ENCODE measurements at places on chromosomes 2 and 18. TPM values are rescaled to one million over a fixed set of nuclear protein-coding genes. Genes with fewer than 3 reads are reported as not detected.

Gene VSNL1
- 40.4 TPM for polyA plus RNA-seq

Gene VWA3B
- 0.16 TPM for polyA plus RNA-seq

Gene OLA1
- polyA plus RNA-seq: 94.6 TPM

Gene AQP4
- polyA plus RNA-seq: not detected

Gene CNDP1
- not detected for polyA plus RNA-seq

Gene LAMA1
- polyA plus RNA-seq: 24.9 TPM

Gene CCDC148
- 0.35 TPM for polyA plus RNA-seq

DNA sequence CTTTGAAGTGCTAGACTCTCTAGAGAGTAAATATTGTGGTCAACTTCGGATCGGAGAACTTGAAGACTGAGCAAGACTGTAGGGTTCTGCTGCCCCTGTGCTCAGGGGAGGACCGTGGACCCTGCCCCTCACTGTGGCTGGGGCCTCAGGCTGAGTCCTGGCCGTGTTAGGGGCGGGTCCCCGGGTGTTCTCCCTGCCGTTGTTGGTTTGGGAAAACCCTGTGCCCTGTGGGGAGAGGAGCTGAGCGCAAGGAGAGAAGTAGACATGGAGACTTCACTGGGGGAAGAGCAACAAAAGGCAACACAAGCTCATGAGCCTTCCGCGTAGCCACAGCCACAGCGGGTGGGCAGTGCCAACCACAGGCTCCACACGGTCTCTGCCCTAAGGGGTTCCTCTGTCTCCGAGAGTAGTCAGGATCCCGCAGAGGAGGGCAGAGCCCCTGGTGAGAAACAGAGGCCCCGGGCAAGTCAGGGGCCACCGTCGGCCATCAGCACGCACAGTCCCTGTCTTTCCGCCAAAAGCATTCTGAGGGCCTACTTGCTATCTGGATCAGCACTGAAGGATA lies 53.1 kb downstream of the NTSR2 start:
- no peak for DNase-seq

- no peak for DNase-seq
Measured at GRCh38 chr2:193187816-193188215, 993.1 kb upstream of the TMEFF2 start.

- DNase-seq: peak; percentile 12
Measured at GRCh38 chr2:38665854-38666555, at the start of gene GALM. GALM (plus strand) TSS chr2:38666114; CDS start chr2:38666162, 48 bp downstream.

DNA sequence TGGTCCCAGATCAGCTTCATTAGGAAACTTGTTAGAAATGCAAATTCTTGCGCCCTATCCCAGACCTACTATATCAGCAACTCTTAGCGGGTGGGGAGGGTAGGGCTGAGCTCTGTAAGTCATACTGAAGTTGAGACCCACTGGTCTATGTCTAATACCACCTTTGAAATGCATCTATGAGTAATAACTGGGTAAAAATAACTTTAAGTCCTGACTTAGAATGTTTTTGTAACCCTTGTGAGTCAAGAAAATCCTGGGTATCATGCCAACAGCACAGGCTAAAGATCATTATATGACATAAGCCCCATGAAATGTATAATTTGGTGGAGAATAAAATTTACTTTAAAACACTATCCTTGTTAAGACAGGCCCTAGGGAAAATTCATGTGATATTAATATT lies 41.4 kb downstream of the PRKD3 start:
- peak; percentile 71 for DNase-seq

GRCh38 chr2:233346376-233346775 lies 7.9 kb upstream of the DGKD start:
- no peak for DNase-seq

DNA sequence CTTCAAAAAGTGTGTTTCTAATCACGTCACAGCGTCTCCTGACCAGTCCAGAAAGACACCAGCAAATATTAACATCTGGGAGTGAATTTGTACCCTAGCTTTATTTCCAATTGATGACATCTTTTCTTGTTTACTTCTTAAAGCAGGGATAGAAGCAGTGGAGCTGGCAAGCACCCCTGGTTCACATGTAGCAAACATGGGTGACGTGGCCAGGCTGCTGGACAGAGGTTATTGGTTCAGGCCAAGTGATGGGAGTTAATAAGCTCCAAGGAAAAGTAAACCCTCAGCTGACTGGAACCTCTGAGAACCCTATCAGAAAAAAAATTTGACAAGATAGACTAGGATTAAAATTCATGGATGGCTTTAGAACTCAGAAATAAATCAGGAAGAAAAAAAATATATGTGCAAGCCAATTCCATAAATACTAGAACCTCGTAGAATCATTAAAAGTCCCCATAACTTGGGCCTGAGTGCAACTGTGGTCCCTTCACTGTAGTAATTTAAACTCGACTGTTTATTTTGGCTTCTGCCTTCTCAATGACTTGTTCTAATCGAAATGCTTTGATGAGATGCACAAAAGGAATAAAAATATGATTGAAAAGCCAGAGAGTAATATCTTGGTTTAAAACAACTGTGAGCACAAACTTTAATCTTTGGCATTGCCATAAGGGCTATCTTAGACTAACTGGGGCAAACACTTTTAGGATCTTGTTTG lies 121.5 kb upstream of the CTAGE1 start:
- DNase-seq: no peak

- DNase-seq: no peak
Measured at GRCh38 chr2:146917431-146918042, 927.3 kb upstream of the ACVR2A start.

DNA sequence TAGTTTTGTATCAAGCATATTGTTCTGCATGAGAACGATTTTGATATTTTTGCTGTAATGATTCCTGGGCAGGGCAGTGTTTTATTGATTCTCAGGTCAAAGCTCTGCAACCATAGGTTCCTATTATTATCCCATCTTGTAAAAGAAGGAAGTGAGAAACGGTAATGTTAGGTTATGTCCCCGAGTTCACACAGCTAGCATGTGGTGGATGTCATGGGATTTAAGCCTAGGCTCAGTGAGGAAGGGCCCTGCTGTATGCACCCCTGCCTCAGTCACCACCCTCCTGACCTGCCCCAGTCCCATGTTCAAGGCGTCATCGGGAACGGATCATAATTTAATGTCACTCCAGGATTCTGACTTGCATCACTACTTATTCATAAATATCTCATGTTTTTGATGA lies 10.7 kb downstream of the ACP1 start:
- DNase-seq: no peak

GRCh38 chr2:47249157-47249900 lies 94.2 kb upstream of the STPG4 start:
- no peak for DNase-seq

GRCh38 chr18:60506190-60506589 lies 133.6 kb upstream of the MC4R start:
- no peak for DNase-seq

DNA sequence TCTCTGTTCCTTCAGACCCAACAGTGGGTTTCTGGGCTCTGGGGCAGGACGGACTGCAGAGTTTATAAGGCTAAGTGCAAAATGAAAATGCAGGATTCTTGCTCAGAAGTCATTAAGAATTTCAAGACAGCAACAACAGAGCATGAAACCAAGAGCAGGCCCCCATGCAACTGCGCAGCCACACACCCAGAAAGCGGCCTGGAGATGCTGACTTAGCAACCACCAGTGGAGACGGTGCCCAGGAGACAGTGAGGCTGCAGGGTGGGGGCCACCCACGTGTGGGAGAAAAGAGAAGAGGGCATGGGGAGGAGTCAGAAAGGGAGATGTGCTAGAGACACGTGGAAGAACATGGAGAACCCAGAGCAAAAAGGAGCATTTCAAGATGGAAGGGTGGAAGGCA lies 66.5 kb downstream of the GALNT14 start:
- no peak for DNase-seq

DNA sequence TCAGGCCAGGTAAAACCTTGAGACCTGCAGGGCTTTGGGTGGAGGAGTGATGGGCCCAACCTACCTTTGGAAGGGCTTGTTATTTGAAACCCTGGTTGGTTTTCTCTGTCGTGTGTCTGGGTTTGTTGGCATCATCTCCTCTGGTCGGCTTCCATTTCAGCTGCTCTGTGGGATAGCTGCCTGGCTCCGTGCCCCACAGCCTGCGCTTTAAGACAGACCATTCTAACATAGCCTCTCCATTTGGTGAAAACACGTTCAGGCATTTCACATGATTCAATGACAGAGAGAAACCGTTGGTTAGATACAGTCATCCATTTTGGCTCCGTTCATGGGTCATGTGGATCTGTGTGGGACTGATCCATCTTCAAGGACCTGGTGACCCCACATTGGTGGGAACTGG lies 37.0 kb upstream of the LYPD6B start:
- no peak for DNase-seq

DNA sequence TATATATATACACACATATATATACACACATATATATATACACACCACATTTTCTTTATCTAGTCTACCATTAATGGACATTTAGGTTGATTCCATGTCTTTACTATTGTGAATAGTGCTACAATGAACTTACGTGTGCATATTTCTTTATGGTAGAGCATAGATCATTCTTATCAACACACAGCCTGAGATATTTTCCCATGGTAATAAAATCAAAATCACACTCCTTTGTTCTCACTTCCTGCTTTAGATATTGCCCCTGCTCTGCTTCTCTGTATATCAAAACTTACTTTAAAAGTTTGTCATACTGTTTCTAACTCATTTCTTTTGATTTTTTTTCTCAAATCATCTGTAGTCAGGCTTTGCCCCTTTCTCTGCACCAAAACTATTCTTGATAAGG lies 119.9 kb downstream of the DCC start:
- DNase-seq: no peak

- peak; percentile 2 for DNase-seq
Measured at GRCh38 chr2:240069829-240070228, 16.5 kb upstream of the OR6B3 start.

- no peak for DNase-seq
Measured at GRCh38 chr2:198220763-198221610, 416.6 kb downstream of the PLCL1 start.

DNA sequence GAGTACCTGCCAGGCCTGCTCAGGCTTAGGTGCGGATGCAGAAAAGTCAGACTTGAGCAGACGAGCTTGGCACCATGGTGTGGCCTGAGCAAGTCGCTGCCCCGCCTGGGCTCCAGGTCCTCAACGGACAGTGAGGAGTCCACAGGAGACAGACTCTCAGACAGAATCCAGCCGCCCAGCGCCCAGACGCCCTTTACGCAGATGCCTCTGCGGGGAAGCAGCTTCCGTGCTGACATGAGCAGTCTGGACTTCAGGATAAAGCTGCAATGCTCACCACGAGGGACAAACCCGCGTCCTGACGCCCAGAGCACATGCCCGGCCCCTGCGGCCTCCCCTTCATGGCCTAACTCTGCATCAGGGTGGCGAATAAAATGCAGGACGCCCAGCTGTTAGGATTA lies 3.5 kb upstream of the MAB21L4 start:
- no peak for DNase-seq

DNA sequence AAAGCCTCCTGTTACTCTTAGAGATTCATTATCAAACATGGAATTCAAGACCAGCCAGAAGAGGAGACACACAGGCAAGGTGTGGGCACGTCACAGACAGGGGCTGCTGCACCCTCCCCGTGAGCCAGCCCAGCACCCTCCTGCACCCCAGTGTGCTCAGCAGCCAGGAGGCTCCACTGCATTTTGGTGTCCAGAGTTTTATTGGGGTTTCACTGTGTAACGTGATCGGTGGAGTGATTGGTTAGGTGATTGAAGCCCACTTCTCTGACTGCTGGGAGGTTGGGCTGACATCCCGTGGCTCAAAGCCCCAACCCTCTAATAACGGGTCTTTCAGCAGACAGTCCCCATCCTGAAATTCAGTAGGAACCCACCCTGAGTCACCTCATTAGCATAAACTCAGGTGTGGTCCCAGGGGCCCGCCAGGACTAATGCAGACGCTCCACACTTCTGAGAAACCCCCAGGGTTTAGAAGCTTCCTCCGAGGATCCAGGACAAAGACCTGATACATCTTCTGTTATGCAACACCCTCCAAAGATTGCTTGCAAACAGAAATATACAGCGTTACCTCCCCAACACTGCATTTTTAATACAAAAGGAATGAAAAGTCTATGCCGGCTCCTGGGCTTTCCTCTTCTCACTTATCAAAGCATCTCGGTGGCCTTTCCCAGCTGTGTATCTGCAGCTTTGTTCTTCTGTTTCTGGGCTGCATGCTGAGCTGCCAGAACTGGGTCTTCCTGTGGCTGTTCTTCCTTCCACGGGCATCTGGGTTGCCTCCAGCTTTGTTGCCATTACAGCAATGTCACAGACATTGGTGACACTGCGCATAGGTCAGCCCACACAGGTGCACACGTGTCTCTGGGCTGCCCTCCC lies 43.7 kb upstream of the SNED1 start:
- no peak for DNase-seq

DNA sequence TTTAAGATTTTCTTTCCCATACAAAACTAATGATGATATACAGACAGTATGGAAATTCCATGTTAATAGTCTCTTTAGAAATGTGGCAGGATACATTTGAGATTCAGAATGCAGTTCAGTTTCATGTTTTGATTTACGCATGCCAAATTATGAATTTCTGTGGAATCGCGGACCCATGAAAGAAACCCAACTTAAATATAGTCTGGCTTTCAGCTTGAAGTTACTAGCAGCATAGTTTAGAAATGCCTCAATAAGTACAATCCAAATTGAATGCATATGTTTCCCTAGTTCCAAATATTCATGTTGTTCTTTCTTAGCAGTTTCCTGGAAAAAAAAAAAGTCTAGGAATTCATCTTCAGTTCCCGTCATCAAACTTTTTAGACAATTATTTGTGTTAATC lies 164.1 kb upstream of the RASGRP3 start:
- DNase-seq: no peak

GRCh38 chr2:47190188-47190881 lies 35.2 kb upstream of the STPG4 start:
- no peak for DNase-seq

- no peak for DNase-seq
Measured at GRCh38 chr2:128685841-128686496, 367.3 kb upstream of the HS6ST1 start.

- DNase-seq: no peak
Measured at GRCh38 chr18:23269928-23270327, 134.6 kb downstream of the CABLES1 start.

GRCh38 chr2:75174981-75175380 lies 24.3 kb downstream of the TACR1 start:
- DNase-seq: no peak

DNA sequence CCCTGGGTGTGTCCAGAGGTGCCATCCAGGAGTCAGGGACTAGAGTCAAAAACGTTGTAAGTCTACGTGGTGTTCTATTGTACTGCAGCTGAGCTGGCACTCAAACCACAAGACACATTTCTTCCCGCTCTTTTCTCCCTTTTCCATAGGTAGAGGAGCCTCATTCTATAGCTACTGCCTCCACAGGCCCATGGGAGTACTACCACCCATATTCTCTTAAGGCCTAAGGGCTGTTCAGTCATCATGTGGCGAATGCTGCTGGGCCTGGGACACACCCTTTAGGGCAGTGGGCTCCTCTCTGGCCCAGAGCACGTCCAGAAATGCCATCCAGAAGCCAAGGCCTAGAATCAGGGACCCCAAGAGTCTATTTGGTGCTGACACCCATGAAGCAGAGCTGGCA lies 1271.7 kb downstream of the CNTNAP5 start:
- DNase-seq: no peak
